NCI-H2171 (cell line): ENCODE measurements at places on chromosomes 2 and 18.

GRCh38 chr2:60553495-60554073, at the start of gene BCL11A:
Gene BCL11A (minus strand): TSS chr2:60553654. CDS start chr2:60553270, 384 bp downstream.
- peak; percentile 78 for DNase-seq

- no peak for DNase-seq
Measured at GRCh38 chr2:100733391-100734187, 86.3 kb upstream of the NPAS2 start.

- no peak for DNase-seq
Measured at GRCh38 chr2:5725794-5726463, 33.7 kb downstream of the SOX11 start.

GRCh38 chr2:201933792-201934237, 99.8 kb upstream of the FZD7 start:
- no peak for DNase-seq

DNA sequence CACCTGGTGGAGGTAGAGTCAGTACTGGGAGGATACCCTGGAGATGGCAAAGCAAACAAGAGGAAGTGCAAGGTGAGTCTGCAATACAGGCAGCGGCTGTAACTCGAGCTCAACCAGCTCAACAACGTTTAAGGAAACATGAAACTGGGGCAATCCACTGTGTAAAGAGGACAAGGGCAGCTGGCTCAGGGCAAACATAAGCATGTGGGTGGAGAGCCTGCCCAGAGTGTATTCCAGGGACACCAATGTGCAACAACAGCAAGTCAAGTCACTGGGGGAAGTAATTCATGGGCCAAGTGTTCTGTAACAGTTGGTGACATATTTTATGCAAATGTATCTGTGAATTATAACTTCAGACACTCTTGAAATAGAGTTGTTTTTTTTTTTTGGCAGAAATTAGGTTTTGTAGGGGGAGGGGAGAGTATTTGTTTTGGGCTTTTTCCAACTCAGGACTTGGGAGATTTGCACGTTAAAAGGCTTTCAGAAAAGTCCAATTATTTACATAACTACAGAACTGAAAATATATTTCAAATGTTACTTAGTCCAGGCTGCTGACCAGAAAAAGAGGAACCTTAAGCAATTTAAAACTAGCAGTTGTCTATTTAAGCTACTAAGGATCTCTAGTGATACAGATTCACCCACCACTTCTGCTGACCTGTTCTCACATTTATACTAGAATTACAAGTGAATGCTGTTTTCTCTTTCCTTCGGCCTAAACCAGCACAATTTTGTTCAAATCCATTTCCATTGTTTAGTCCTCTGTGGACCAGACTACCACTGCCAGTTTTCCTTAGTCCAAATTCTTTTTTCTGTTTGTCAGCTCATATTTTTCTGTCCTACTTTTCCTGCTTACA, 18.6 kb downstream of the NRXN1 start:
- DNase-seq, result peak; percentile 96

- DNase-seq, result no peak
Measured at GRCh38 chr2:188869550-188869949, 104.6 kb upstream of the COL3A1 start.

DNA sequence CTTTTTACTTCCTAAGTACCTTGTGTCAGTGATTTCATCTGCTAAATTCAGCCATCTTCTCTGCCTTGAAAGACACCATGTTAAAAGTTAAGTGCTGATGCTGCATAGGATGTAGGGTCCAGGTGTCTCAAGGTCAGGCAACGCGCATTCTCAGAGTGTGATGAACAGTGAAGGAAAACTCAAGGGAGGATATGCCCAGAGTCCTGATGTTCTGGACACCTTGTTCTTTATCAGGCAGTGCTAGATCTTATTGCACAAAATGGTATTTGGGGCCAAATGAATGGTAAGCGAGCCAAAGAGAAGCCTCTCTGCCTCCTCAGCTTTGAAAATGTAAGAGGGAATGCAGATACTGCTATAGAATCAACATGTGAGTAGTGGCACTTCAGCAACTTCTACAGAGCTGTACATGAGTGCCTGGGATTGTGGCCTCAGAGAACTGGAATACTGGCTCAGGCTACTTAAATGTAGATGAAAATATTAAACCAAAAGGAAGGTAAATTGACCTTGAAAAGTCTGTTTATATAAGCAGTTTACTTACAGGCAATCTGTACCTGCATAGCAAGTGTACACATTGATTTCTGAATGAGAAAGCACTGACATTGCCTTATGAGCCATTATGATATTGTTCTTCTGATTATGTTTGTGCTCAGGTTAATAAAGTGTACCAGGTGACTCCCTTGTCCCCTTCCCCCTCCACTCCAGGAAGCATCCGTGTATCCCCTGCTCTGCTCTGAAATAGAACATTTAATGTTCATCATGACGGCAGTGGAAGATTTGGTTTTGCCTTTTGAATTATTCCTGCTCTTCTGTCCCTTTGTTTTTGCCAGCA, 86.7 kb upstream of the RANBP2 start:
- DNase-seq, result no peak

GRCh38 chr2:641872-642815, 35.1 kb downstream of the TMEM18 start:
- DNase-seq, result no peak

DNA sequence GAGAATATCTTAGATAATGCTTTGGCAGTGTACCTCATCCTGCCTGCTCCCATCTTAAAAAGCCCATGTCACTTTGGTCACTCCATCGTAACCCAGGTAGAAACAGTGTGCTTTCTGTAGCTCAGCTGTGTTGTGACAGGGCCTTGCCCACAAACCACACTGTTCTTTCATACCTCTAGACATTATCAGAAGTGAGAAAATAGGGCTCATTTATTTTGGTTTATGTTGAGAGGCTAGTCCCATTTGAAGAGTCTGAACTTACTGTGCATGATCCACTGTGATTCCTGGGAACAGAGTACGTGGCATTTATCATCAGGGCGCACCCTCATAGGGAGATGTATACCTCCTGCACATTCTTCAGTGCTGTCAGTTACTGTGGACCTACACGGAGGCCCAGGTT, 69.7 kb downstream of the FEZ2 start:
- no peak for DNase-seq

- DNase-seq, result no peak
Measured at GRCh38 chr2:233418761-233419546, 64.7 kb downstream of the DGKD start.

DNA sequence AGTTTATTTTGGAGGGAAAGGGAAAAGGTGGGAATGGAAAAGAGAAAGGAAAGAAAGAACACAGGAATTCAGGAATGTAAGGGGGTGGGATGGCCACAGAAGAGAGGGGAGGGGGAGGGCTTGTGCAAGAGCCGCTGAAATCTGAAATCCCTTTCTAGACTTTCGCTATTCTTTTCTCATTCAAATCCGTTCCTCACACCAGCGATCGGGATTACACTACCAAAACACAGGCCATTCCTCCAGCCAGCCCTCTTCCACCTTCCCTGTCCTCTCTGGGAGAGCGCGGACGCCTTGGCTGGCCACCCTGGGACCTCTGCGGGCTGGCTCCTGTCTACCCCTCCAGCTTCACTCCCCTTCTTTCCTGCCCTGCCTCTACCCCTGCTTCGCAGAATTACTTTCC, 102.3 kb downstream of the CDCA7 start:
- no peak for DNase-seq

DNA sequence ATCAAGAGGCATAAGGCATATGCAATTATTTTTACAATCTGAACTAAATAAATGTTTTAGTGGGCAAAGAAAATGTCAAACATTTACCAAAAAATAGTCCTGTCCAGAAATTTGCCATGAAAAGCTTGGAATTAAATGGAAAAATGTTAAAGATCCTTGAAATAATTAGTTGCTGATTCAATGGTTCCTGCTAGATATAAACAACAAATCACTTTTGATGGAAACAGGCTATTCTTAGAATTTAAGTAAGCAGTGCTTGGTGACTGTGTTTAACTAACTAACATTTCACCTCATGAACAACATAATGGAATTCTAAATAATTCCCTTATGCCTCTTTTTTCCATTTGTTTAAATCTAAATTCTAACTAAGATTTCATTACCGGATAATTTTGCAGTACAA, 3.9 kb downstream of the RND3 start:
- DNase-seq, result no peak

- DNase-seq, result peak; percentile 56
Measured at GRCh38 chr2:162890690-162891311, 52.2 kb upstream of the KCNH7 start.

GRCh38 chr2:9779596-9780264, 63.5 kb upstream of the TAF1B start:
- DNase-seq, result no peak
